ENCODE measurements at places on chromosomes 7 and 10.

GRCh38 chr7:150668472-150668911 is 17.0 kb upstream of the GIMAP2 start:
- peak; percentile 24 for DNase-seq

GRCh38 chr10:57696641-57697040 is 571.1 kb downstream of the IPMK start:
- no peak for DNase-seq

DNA sequence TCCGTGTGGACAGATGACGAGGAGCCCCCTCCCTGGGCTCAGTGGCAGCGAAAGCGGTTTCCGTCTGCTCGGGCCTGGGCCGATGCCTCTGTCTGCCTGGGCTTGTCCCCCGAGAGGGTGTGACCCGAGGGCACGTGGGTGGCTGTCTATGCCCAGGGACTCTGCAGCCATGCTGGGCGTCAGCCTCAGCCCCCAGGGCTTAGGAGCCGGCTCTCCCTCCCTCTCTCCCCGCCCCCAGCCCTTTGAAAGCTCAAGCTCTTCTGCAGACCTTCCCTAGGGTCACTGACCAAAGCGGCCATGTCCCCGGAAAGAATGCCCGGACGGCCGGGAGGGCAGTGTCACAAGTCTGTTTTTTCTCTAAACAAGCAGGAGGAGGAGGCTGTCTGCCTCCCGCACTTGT is 7.1 kb downstream of the MICALL2 start:
- DNase-seq: no peak

GRCh38 chr10:77904100-77904840 is 22.3 kb downstream of the DLG5 start:
- no peak for DNase-seq

GRCh38 chr10:121128164-121128563 is 277.0 kb downstream of the WDR11 start:
- no peak for DNase-seq

GRCh38 chr7:1693419-1693990 is 23.4 kb downstream of the ELFN1 start:
- DNase-seq: no peak

- no peak for DNase-seq
Observed at GRCh38 chr10:112532189-112532588, 85.2 kb downstream of the VTI1A start.

GRCh38 chr7:4084271-4084670 is 597.8 kb upstream of the FOXK1 start:
- no peak for DNase-seq

- DNase-seq: no peak
Observed at GRCh38 chr7:155752756-155753445, 59.4 kb downstream of the SHH start.

GRCh38 chr10:95601116-95601719 is 40.0 kb upstream of the SORBS1 start:
- no peak for DNase-seq
